ENCODE measurements at places on chromosomes 11 and 22.
A peak's percentile ranks its signal among the peaks of the same experiment; 100 is the strongest.

GRCh38 chr11:62702246-62702645 is 5.0 kb downstream of the BSCL2 start:
- DNase-seq, result no peak

- DNase-seq, result no peak
Measured at GRCh38 chr11:82790723-82791484, 57.2 kb upstream of the FAM181B start.

DNA sequence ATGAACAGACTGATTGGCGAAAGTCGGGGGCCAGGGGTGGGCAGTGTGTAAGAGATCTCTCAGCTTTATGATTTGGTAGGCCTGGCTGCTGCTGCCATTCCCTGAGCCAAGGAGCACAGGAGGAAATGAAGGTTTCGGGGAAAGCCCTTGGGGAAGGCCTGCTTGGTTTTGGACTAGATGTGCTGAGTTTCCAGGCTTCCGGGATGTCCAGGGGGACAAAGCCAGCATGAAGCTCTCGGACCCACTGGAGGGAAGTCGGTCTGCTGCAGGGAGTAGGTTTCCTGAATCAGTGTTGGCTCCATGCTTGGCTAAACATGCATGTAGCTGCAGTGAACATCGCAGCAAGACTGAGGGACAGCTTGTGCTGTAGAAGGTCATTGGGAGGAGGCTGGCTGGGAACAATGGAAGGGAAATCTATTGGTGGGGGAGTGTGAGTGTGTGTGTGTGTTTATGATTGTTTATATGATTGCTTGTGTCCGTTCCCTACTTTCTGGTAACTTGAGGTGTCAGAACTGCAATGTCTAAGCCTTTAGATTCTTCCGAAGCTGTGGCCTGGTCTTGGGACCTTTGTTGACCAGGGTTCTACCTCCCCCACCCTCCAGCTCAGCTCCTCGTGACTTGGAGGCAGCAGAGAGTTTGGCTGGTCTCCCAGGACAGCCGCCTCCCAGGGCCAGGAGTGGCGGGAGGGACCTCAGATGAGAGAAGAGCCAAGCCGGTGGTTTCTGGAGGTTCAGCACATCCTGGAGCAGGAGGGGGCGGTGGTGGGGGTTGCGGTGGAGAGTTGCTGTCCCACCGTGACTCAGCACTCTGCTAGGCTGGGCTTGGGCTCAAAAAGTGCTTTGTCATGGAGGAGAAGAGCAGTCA is 4.0 kb upstream of the FTH1 start:
- DNase-seq, result peak; percentile 98

DNA sequence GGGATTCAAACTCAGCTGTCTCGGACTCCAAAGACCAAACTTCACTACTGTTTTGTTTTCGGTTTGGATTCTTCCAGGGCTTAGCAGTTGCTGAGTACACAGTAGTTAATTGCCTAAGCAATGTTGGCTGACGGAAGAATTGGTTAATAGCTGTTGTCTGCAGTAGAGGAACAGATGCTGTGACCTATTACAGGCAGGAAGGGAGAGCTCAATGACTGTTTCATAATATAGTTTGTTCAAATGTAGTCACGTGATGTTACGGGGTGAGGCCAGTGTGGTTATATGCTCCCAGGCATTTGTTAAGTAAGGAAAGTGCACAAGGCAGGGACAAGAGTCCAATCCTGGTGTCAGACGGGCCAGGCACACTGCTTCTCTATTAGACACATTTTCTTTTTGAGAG is 222.6 kb upstream of the CCDC90B start:
- DNase-seq, result no peak

DNA sequence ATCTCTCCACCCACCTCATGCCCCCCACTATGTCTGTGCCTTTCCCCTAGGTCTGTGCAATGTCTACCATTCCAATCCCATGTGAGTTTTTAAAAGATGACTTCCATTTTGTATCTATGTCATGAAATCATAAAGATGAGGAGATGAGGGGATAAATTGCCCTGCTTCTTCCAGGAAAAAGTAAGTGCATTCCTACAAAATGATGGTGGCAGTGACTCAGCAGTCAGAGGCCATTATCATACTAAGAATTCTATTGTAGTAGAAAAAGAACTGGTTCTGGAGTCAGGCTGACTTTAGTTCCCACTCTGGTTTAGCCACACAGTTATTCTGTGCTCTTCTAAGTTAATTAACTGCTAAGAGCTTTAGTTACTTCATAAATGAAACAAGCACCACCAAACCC is 89.6 kb upstream of the API5 start:
- DNase-seq, result no peak

DNA sequence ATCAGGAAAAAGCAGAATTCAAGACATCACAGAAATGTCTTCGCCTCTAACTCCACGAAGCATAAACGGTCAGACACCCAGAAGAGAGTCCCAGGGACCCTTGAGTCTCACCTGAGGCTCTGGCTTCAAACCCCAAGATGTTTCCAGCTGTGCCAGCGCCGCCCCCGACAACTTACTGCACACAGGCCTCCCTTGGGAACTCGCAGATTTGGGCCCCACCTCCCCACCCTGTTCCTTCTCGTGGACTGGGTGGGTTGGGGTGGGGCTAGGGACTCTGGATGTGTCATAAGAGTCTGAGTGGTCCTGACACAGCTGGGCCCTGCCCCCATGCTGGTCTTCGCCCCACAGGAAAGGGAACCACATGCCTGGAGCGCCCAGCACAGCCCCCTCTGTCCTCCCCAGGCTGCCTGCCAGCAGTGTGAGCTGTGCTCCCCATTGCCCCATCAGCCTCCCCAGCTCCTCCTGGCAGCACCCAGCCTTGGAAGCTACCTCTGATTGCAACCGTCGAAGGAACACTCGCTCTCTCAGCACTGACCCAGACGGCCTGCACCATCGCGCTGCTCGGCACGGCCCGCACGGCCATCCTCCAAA is 147.5 kb downstream of the CRYBB2 start:
- DNase-seq, result no peak

DNA sequence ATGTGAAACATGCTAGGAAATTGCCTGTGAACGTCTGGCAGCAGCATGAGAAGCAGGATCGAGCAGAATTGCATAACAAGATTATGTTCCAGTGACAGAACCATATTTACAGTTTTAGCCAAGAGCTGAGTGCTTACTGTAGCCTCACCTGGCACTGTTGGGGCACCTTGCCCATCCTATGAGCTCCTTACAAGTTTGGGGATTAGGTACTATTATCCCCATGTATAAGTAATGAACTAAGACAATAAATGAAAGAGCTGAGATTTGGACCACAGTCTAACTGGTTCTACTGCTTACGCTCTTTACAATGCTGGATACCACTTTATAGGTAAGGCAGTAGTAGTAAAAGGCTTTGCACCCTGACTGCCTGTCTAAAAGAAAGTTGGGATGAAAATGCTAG is 17.1 kb upstream of the PATE1 start:
- DNase-seq, result no peak

DNA sequence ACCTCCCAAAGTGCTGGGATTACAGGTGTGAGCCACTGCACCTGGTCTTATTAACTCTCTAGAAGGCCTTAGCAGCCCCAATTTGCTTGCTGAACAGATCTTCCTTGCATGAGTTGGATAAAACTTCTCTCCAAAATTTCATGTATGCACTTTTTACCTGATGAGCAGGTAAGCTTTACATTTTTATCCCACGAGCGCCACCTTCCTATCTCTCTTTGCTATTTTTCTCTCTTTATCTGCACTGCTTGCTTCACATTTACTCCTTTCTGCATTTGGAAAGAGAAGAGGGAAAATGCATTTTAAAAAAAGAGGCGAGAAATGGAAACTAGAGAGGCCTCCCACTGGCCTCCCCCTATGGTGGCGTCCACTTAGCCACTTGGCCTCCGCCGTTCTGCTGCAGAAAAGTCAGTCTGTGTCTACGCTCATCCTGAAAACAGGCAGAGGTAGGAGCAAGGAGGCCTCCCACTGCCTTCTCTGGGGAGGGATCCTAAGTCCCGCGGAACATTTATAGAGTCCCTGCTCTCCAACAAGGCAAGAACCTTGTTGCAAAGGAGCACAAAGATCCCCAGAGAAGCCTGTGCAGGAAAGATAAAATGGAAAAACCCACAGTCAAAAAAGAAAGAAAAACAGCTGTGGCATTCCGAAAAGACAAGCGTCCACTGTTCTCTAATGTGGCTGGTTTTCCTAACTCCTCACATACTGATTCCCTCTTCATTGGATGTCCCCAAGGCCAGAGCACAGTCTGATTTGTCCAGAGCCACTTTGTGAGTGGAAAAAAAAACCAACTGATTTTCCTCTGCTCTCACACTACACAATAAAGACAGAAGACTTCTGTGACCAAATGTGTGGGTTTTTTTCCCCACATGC is 62.2 kb upstream of the INCENP start:
- no peak for DNase-seq

DNA sequence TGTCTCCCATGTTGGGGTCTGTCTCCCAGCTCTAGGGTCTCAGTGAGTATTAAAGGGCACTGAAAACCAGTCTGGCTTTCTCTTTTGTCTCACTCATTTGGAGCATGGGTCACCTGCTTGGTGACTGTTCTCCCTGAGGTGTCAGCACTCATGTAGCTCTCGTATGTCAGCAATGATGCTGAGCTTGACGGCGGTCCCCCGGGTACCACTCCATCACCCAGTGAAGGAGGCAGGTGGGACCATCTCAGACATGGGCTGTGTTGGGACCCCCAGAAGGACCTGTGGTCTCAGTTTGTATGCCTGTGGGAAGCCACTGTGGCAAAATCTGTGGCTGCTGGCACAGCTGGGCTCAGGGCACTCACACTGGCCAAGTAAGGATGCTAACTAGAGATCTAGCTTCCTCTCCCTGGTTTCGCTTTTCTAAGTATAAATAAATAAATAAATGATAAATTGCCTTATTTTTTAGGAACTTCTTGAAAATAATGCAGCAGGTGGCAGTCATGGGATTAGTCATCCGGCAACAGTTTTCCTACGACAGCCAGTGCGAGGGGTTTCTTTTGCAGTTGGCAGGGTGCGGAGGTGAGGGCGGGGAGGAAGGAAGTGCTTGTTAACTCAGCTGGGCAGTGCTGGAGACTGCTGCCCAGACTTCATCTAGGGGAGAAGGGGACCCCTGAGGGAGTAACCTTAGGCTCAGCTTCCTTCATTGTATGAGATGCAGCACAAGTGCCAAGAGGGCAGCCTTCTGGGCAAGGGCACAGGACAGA is 48.8 kb downstream of the OSBP2 start:
- no peak for DNase-seq

- no peak for DNase-seq
Measured at GRCh38 chr11:113296447-113297205, 17.8 kb upstream of the TTC12 start.

GRCh38 chr11:134275534-134276395 is at the start of gene GLB1L3:
Gene GLB1L3 (plus strand): TSS chr11:134276379. CDS start chr11:134276741, 362 bp downstream.
- DNase-seq, result peak; percentile 84

- no peak for DNase-seq
Measured at GRCh38 chr11:119617340-119617713, 111.7 kb downstream of the NECTIN1 start.

DNA sequence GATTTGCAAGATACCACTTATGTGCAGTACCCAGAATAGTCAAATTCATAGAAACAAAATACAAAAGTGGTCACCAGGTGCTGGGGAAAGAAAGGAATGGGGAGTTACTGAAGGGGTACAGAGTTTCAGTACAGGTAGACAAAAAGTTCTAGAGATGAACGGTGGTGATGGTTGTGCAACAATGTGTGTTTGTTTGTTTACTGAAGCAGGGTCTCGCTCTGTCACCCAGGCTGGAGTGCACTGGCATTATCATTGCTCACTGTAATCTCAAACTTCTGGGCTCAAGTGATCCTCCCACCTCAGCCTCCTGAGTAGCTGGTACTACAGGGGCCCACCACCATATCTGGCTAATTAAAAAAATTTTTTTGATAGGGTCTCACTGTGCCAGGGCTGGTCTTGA is 12.1 kb downstream of the UBE2L6 start:
- no peak for DNase-seq

DNA sequence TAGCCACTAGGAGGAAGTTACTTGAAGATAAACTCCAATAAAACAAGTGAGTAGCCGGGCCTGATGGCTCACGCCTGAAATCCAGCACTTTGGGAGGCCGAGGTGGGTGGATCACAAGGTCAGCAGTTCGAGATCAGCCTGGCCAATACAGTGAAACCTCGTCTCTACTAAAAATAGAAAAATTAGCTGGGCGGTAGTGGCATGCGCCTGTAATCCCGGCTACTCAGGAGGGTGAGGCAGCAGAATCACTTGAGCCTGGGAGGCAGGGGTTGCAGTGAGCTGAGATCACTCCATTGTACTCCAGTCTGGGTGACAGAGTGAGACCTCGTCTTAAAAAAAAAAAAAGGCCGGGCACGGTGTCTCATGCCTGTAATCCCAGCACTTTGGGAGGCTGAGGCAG is 34.0 kb upstream of the CLPB start:
- peak; percentile 25 for DNase-seq

DNA sequence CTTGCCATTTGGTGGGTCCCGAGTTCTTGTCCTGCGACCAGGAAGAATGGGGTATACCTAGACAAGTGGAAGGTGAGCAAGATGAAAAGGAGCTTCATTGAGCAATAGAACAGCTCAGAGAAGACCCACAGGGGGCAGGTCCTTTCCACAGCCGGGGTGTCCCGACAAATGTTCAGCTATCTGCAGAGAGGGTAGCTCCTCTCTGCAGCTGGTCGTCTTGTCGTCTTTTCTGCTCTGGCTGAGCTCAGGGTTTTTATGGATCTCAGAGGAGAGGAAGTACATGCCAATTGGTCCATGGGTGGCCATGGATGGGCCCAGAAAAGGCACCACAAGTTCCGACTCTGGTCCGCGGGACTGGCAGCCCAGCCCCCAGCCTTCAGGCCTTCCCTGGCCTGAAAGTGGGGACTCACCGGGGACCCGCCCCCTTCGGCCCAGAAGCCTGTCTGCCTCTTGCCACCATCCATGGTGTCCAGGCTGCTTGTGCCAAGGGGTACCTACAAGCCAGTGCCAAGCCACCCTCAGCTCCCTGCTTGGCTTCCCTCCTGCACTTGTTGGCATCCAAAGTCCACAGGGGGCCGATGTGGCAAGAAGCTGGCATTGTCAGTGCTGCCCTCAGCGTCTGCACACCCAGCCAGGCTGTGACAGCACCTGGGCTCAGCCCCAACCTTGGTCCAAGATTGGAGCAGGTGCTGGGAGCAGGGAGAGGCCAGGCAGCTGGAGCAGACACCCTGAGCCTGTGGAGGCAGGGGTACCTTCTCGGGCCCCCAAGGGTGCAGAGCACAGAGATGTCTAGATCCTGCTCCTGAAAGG is 438.9 kb downstream of the TBC1D22A start:
- DNase-seq, result peak; percentile 79

DNA sequence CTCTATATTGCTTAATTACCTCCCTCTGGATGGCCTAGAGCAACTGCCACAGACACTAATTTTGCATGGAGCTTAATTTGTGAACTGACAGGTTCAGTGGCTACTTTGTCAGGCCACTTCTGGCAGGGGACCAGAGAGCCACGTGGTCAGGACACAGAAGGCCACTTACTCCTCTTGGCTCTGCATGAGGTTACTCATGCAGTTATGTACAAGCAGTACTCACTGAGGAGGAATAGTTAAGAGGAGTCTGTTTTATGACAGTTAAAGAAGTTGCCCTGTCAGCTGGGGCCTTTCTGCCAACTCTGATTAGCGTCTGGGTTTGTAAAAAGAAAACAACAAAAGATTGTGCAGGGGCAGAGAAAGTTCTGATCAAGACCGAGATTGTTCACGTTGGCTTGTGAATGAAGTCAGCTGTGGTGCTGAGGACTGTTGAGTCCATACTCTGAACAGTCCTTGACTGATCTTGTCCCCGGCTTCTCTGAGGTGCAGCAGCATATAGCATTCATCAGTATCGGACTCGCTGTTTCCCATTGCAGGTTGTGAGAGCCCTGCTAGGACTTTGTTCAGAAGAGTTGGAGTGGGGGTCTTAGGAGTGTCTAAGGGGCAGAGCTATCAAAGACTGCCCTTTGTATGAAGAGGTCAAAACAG is 41.4 kb downstream of the PPFIBP2 start:
- DNase-seq, result no peak

Data from osteocyte (in vitro differentiated cells).